ENCODE measurements at places on chromosomes 6 and 20.
A peak's percentile ranks its signal among the peaks of the same experiment; 100 is the strongest.

- DNase-seq = peak; percentile 93
Observed at GRCh38 chr6:116450769-116451740, 10.1 kb upstream of the CALHM6 start.

DNA sequence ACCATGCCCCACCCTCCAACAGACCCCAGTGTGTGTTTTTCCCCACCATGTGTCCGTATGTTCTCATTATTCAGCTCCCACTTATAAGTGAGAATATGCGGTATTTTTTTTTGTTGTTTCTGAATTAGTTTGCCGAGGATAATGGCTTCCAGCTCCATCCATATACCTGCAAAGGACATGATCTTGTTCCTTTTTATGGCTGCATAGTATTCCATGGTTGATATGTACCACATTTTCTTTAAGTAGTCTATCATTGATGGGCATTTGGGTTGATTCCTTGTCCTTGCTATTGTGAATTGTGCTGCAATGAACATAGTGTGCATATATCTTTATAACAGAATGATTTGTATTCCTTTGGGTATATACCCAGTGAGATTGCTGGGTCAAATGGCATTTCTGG is 176.9 kb downstream of the UTRN start:
- DNase-seq = no peak

GRCh38 chr6:15628499-15629131 is 34.2 kb downstream of the DTNBP1 start:
- DNase-seq = no peak

DNA sequence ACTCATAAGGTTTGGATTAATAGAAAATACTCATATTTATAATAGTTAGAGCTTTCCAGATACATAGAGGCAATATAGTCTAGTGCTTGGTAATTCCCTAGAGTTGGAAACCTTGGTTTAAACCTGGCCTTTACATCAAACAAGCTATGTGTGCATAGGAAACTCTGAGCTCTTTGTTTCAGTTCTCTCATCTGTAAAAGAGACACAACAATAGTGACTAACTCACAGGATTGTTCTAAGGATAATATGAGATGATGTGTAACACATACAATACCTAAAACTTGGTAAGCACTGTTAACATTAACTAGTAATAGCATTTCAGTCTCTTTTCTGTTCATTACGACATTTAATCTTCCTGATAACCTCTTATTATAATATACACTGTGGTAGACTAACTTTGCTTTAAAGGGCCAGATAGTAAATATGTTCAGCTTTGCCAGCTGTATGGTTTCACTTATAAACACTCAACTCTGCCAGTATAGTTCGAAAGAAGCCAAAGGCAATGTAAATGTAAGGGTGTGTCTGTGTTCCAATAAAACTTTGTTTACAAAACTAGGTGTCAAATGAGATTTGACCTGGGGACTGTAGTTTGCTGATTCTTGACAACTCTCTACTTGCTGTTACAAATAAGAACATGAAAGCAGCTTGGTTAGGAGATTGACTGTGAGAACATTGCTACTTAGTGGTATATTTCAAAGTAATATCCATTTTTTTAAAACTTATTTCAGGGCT is 370.6 kb upstream of the FLRT3 start:
- DNase-seq = no peak

GRCh38 chr6:142303176-142303533 is 1.3 kb downstream of the ADGRG6 start:
- DNase-seq = no peak

- no peak for DNase-seq
Observed at GRCh38 chr6:115270953-115271352, 789.7 kb downstream of the FRK start.

Data from Kasumi-1 (cell line).